ENCODE measurements at places on chromosomes 2 and 18.

- no peaks in the 10 kb centered on the region for H3K4me1 ChIP-seq
- no peak overlapping the region for H3K4me3 ChIP-seq
- peaks cover 18% of the 10 kb centered on the region for H3K27me3 ChIP-seq
- DNase-seq: no peak
These were observed 13.7 kb upstream of the FAHD2A start for GRCh38 chr2:95388856-95389244.

DNA sequence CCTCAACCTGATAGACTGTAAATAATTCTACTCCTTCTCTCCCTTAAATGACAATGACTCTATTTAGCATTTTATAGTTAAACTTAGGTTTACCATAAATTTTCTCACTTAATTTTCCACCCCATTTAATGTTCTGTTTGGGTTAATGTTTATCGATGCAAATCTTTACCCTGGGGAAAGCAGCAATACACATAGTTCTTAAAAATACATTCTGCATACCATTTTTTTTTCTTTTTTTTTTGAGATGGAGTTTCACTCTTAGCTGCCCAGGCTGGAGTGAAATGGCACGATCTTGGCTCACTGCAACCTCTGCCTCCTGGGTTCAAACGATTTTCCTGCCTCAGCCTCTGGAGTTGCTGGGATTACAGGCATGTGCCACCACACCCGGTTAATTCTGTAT lies 14.0 kb downstream of the STAM2 start:
- DNase-seq: no peak
- H3K4me1 ChIP-seq: peaks cover 4% of the 10 kb centered on the region
- H3K27ac ChIP-seq: no peak overlapping the region
- H3K4me3 ChIP-seq: no peak overlapping the region

DNA sequence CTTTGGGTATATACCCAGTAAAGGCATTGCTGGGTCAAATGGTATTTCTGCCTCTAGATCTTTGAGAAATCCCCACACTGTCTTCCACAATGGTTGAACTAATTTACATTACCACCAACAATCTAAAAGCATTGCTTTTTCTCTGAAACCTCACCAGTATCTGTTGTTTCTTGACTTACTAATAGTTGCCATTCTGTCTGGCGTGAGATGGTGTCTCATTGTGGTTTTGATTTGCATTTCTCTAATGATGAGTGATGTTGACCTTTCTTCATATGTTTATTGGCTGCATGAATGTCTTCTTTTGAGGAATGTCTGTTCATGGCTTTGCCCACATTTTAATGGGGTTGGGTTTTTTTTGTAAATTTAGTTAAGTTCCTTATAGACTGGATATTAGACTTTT lies 382.6 kb upstream of the ZNF804A start:
- no peaks in the 10 kb centered on the region for H3K36me3 ChIP-seq
- DNase-seq: no peak
- no peak overlapping the region for H3K27ac ChIP-seq
- H3K27me3 ChIP-seq: no peaks in the 10 kb centered on the region
- no peaks in the 10 kb centered on the region for H3K4me1 ChIP-seq

DNA sequence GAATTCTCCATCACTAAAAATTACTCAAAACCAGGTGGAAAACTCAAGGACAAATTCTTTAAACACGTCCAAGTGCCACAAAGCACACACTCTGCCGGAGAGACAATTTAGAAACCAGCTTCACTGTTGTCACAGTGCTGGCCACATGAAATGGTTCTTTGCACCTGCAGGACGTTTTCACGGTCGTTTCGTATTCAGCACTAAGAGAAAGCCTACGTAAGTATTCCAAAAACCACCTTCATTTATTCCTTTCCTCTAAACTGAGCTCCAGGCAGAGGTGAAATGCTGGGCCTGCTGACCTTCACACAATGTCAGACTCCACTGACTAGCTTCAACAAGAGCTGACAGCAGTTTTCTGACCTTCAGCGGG lies 680 bp downstream of the ATP5F1A start:
- H3K4me1 ChIP-seq: peaks cover 24% of the 10 kb centered on the region
- H3K4me3 ChIP-seq: peak overlapping the region; percentile 98
- no peak for DNase-seq
- peak overlapping the region; percentile 98 for H3K27ac ChIP-seq

GRCh38 chr2:101823859-101824258 lies 126.4 kb downstream of the MAP4K4 start:
- H3K27me3 ChIP-seq: no peaks in the 10 kb centered on the region
- DNase-seq: no peak
- H3K27ac ChIP-seq: peak overlapping the region; percentile 23
- peaks cover 1% of the 10 kb centered on the region for H3K36me3 ChIP-seq
- H3K4me1 ChIP-seq: peaks cover 67% of the 10 kb centered on the region

- H3K4me1 ChIP-seq: peaks cover 22% of the 10 kb centered on the region
- H3K4me3 ChIP-seq: no peak overlapping the region
- peaks cover 10% of the 10 kb centered on the region for H3K27me3 ChIP-seq
- H3K27ac ChIP-seq: no peak overlapping the region
These were observed 154.6 kb downstream of the TFCP2L1 start for GRCh38 chr2:121130301-121130850.

DNA sequence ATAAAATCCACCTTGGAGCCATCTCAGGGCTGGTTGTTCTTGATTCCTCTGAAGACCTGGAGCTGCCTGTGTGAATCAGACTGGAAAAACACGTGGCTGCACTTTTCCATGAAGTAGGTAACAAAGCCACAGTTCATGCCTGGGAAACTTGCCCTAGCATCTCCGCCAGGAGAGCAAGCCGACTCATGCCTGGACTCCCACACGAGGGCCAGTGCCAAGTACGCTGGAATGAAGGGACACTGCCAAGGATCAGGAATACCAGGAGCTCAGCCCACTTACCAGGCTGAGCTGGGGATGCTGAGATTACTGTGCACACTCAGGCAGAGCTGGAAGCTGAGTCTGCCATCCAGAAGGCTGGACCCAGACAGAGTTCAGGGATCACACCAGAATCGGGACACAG lies 10.9 kb upstream of the FHL2 start:
- DNase-seq: no peak
- no peaks in the 10 kb centered on the region for H3K36me3 ChIP-seq
- H3K4me3 ChIP-seq: no peak overlapping the region
- no peak overlapping the region for H3K27ac ChIP-seq
- peaks cover 13% of the 10 kb centered on the region for H3K4me1 ChIP-seq
- H3K27me3 ChIP-seq: peaks cover 6% of the 10 kb centered on the region

DNA sequence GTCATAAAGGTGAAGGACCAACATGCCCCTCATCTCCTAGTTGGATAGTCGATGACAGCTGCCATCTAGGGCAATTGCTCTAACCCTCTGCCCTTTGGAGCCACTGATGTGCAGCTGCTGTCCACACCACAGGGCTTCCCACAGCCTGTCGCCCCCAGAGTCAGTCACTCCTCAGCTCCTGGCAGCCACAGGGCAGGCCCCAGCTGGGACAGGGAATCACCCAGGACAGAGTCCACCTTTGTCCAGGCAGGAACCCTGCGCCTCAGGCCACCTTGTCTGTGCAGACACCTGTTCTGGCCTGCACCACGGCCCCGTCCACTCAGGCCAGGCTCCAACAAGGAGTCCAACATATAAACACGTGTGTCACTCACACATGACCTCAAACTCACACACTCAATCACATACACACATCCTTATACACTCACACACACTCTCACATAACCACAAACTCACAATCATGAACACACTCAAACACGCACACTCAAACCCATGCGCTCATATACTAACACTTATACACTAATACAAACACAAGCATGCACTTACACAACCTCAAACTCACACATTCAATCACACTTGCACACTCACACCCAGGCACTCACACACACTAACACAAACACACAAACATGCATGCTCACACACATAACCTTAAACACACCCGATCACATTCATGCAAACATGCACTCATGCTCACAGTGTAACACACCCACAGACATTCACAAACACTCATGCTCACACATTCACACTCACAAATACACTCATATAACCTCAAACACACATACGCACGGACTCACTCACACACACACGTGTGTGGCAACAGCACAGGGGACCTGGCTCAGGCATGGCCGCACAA lies 29.7 kb downstream of the HDAC4 start:
- H3K4me3 ChIP-seq: no peak overlapping the region
- H3K27ac ChIP-seq: no peak overlapping the region
- no peaks in the 10 kb centered on the region for H3K27me3 ChIP-seq
- peaks cover 1% of the 10 kb centered on the region for H3K36me3 ChIP-seq
- DNase-seq: no peak
- peaks cover 14% of the 10 kb centered on the region for H3K4me1 ChIP-seq

DNA sequence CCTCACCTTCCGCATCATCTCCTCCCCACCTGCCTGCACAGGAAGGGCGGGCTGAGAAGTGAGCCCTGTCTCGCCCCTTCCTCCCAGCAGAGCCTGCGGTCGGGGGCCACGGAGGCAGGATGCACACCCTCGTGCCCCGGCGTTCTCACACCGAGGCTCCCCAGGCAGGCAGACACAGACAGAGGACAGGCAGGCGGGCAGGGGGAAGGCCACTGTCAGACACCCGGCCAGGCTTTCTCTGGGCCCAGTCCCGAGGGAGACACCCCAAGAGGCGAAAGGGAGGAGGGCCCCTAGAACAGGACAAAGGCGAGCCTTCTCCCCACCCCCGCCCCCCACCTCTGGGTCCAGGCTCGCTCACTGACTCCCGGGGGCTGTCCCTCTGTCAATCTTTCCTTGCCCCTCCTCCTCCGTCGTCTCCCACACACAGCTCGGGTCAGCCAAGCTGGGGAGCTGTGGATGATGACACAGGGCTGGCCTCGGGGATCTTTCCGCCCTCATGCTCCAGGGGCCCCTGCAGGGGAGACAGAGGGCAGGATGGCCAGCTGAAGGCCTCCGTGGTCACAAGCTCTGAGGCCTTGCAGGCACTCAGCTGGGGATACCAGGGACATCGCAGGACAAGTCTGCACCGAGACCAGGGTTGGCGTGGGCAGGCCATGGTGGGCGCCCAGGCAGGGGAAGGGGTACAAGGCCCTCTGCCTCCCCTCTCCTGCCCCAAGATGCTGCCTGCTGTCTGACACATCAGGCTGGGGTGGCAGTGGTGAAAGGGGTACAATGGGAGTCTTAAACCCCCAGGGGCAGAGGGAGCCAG lies 24.9 kb downstream of the BIN1 start:
- no peaks in the 10 kb centered on the region for H3K27me3 ChIP-seq
- no peaks in the 10 kb centered on the region for H3K36me3 ChIP-seq
- H3K4me1 ChIP-seq: peaks cover 65% of the 10 kb centered on the region
- no peak overlapping the region for H3K4me3 ChIP-seq
- H3K27ac ChIP-seq: no peak overlapping the region

DNA sequence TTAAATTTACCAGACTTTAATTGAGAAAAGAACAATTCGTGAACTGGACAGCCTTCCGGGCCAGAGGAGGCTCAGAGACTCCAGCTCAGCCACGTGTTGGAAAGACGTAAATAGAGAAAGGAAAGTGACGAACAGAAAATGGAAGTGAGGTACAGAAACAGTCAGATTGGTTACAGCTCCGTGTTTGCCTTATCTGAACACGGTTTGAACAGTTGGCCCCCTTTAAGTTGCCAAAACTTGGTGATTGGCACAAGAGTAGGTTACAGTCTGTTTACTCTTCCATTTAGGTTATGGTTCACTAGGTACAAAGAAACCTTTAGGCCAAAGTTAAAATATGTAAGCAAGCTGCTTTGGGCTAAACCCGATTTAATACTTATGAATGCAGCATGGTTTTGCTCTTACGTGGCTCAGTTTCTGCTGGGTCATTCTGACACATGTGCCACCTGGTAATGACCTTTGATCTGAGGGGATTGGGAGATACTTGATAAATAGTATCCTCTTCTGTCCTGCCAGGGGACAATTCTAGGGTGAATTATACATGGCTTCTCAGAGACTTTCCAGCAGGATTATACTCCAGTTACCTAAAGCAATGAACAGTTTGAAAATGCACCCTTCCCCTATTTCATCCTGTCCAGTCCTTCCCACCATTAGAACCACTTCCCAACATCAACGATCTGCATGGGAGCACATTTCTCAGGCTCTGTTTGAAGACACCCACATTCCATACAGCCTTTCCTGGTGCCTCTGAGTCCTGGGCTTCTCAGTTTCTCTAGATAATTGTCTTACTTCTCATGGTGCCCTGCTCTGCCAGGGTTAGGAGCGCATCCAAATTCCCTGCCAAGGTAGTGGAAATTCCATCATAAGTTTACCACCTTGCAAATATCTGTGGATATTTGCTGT lies 65.1 kb upstream of the TGIF1 start:
- H3K4me1 ChIP-seq: peaks cover 9% of the 10 kb centered on the region
- DNase-seq: no peak
- H3K4me3 ChIP-seq: no peak overlapping the region
- H3K36me3 ChIP-seq: no peaks in the 10 kb centered on the region

All from mesothelial cell of epicardium (in vitro differentiated cells).